ENCODE measurements at places on chromosomes 11 and 22. TPM values are rescaled to one million over a fixed set of nuclear protein-coding genes. Genes with fewer than 3 reads are reported as not detected.

GPR83 gene
- total RNA-seq: 0.10 TPM

FIBIN gene
- not detected for total RNA-seq

DNA sequence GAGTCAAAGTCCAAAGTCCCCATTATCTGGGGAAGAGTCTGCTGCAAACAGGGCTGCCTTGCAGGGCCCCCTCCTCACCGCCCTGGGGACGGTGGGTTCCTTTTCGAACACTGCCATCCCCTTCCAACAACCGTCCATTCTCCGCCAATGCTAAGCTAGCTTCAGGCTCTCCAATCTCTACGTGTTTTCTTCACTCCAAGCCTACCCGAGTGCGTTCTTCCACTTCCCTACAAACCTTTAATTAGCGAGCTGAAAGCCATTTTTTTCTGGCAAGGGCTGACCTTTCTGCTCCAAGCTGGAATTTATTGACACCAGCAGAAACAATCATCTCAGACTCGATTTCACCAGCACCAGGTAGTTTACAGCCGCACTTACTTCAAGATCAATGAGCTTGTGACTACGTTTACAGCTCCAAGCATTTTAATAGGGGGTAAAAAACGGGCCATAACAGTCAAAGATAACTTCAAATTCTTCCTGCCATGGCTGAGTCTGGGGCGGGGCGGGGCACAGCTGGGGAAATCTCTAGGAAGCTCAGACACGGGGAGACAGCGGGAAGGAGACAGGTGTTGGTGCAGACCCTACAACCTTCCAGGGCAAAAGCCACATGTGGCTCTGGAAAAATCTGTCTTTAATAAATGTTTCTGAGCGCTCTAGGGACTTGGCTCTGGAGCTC, 82.2 kb downstream of the PHF21B start:
- no peaks in the 10 kb centered on the region for H3K4me1 ChIP-seq
- no peak for DNase-seq
- H3K36me3 ChIP-seq: no peaks in the 10 kb centered on the region

DNA sequence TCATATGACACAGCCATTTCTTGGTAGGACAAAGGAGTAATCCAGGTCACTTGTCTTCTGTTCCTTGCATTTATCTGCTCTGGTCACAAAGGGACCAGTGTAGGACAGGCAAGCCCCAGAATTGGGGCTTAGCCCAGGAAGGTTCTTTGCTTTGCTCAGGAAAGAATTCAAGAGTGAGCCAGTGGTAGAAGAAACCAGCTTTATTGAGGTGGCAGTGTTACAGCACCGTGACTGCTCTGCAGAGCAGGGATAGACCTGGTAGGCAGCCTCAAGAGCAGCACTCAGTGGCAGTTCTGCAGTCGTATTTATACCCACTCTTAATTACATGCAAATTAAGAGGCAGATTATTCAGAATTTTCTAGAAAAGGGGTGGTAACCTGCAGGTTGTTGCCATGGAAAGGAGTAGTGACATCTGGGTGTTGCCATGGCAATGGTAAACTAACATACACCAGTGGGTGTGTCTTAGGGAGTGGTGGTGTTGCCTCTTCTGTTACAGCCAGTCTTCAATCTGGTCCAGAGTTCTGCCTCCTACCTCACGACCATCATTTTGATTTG, 84.9 kb upstream of the RAB1B start:
- DNase-seq: no peak
- H3K27me3 ChIP-seq: no peaks in the 10 kb centered on the region
- no peak overlapping the region for H3K27ac ChIP-seq
- H3K36me3 ChIP-seq: no peaks in the 10 kb centered on the region
- peaks cover 9% of the 10 kb centered on the region for H3K4me1 ChIP-seq

DNA sequence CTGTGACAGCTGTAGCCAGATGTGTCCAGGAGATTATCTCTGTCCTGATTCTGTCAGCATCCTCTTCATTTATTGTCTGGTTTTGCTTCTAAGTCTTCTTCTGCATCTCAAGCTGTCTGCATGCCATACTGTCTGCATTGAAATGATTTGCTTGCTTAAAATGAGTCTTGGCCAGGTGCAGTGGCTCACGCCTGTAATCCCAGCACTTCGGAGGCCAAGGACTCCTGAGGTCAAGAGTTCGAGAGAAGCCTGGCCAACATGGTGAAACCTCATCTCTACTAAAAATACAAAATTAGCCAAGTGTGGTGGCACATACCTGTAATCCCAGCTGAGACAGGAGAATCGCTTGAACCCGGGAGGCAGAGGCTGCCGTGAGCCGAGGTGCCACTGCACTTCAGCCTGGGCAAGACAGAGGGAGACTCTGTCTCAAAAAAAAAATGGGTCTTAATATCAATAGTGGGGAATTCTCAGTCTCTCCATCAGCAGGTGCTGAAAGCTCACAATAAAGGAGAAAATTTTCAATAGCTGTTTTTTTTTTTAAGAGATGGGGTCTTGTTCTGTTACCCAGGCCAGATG, 39.2 kb upstream of the AMPD3 start:
- no peaks in the 10 kb centered on the region for H3K27me3 ChIP-seq
- no peak overlapping the region for H3K4me3 ChIP-seq
- no peaks in the 10 kb centered on the region for H3K4me1 ChIP-seq
- DNase-seq: no peak
- H3K36me3 ChIP-seq: no peaks in the 10 kb centered on the region

All from HepG2 (cell line).